ENCODE measurements at places on chromosomes 5 and 9.

DNA sequence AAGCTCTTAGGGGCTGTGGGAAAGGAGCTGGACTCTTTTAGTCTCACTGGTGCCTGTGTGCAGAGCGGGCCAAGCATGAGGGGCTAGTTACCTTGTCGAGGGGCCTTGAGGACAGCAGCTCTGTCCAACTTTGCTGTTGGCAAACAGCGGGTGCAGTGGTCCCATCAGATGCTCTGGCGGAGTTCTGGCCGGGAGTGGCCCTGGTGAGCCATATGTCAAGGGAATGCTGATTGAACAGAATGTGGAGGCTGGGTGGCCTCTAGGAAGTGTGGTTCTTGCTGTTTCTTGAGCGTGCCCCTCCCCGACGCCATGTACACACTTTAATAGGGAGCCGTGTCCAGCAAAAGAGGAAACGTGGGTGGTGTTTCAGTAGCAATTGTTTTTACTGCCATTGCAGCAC lies 3.6 kb upstream of the ADAMTS2 start:
- no peak for DNase-seq

GRCh38 chr5:79069488-79070349 lies at the start of the genes BHMT2 and DMGDH:
BHMT2 (plus strand) TSS chr5:79069767; CDS start chr5:79069783, 16 bp downstream.
DMGDH (minus strand) TSS chr5:79069674; CDS start chr5:79069620, 54 bp downstream.
- DNase-seq = no peak

GRCh38 chr5:64742411-64742810 lies 26.1 kb downstream of the SREK1IP1 start:
- no peak for DNase-seq

DNA sequence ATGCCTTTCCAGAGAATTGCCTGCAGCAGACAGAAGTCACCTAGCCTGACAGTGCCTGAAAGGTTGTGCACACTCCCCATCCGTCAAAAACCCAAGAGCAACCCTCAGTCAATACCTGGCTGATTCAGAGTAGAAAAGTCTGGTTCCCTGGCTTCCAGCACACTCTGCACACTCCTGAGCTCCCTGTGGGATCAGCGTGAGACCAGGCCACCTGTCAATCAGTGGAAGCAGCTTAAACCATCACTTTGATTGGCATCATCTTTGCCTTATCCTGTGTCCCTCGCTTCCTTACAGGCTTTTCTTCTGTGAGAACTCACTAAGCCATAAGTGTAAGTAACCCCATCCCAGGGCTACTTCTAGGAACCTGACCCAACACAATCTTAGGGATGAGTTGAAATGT lies 109.8 kb downstream of the ACTL7B start:
- DNase-seq = no peak

DNA sequence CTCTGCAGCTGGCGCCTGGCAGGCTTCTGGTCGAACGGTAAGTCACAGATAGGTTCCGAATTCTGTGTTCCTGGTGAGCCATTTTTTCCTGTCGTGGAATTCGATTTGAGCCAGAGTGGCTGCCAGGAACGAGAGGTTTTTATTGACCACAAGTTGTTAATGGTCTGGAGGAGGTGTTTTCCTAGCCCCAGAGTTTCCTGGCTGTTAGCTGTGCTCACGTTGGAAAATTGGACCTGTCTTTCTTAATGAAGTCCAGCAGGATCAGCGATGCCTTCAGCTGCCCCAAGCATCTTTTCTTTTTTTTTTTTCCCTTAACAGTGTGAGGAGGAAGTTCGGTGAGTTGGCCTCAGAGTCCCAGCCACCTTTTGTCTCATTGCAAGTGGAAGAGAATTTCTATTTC lies 62.9 kb downstream of the COL5A1 start:
- DNase-seq = no peak

GRCh38 chr5:113187906-113188305 lies 211.3 kb downstream of the DCP2 start:
- no peak for DNase-seq

GRCh38 chr5:79689541-79690466 lies at the start of gene CMYA5:
CMYA5 (plus strand) TSS chr5:79689836; CDS start chr5:79689908, 72 bp downstream.
- no peak for DNase-seq

- DNase-seq = no peak
Observed at GRCh38 chr9:111144741-111145140, 106.5 kb upstream of the LPAR1 start.

DNA sequence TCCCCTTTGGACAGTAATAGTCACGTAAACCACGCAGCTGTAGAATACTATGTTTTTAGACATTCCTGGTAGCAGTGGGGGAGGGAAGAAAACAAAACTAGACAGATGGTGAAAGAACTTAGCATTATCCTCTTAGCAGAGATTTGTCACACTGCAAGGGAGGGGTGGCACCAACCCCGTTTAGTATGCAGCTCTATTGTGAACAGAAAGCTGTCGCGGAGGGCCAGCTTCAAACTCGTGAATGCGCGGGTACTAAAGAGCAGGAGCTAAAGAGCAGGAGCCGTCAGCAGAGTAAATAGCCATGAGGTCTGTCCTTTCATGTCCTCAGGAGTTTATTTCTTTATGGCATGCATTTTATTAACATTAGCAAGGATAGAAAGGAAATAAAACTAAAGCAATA lies 141.9 kb upstream of the SLC12A2 start:
- no peak for DNase-seq

GRCh38 chr9:21616082-21616778 lies 134.1 kb upstream of the IFNE start:
- DNase-seq = no peak

DNA sequence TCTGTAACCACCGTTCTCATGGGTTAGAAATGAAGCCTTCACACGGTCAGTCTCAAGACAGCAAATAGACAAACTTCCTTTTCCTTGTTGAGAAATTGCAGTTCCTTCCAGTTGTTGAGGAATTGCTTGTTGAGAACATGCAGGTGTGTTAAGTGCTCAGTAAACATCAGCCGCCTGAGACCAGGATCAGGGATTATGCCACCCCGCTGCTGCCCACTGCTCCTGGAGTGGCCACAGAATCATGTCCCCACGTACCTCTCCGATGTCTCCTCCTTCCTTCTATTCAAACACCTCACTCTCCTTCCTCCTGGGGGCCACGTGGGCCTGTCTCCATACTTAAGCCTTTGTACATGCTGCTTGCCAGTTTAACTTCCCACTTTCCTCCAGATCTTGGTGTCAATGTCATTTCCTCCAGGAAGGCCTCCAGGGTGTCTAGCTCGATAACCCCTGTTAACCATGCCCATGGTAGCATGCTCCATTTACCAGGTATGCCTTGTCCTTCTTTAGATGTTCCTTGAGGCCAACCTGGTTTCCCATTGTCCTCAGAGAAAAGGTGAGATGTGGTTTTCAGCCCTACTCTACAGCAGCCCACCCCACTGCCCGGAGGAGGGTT lies 33.8 kb upstream of the RPL26L1 start:
- no peak for DNase-seq

DNA sequence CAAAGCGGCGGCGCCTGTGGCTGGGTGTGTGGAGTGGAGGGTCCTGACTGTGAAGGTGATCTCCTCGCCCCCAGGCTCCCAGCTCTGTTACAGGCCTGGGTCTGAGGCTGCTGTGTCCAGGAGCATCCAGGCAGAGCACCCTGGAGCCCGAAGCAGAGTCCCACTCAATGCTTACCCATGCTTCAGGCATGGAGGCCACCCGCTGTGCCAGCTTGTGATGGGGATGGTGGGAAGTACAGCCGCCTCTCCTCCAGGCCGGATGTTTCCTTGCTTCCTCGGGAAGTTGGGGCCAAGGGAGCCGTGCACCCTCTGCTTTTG lies 255.9 kb upstream of the IRX1 start:
- DNase-seq = no peak
